Urinary bladder (tissue), 4 donors: ENCODE measurements at places on chromosomes 7 and 10. TPM values are rescaled to one million over a fixed set of nuclear protein-coding genes. Genes with fewer than 3 reads are reported as not detected.

SPDYE6 gene
- not detected for total RNA-seq

WAPL gene
- total RNA-seq: 66.7 TPM

ALOX5 gene
- 25.7 TPM for total RNA-seq

ZFAND4 gene
- total RNA-seq: 19.2 TPM

FBH1 gene
- 65.7 TPM for total RNA-seq

SRGN gene
- total RNA-seq: 67.7 TPM

CYP3A4 gene
- not detected for total RNA-seq

PDZD7 gene
- 0.21 TPM for total RNA-seq

CFAP69 gene
- 19.1 TPM for total RNA-seq

MUC12 gene
- 1.1 TPM for total RNA-seq

MYO1G gene
- 1.8 TPM for total RNA-seq

WDR86 gene
- total RNA-seq: 6.8 TPM

SPOCK2 gene
- 3.2 TPM for total RNA-seq

WBP1L gene
- total RNA-seq: 30.1 TPM

TRIM50 gene
- 0.21 TPM for total RNA-seq

UROS gene
- total RNA-seq: 45.6 TPM

KLF14 gene
- 0.32 TPM for total RNA-seq

AKR1C4 gene
- not detected for total RNA-seq

SAP25 gene
- not detected for total RNA-seq

PRKCQ gene
- total RNA-seq: 3.2 TPM

CPA1 gene
- total RNA-seq: 0.63 TPM

BMPER gene
- total RNA-seq: 18.9 TPM

ABCB1 gene
- 2.4 TPM for total RNA-seq

CTNNA3 gene
- 26.1 TPM for total RNA-seq

ADCYAP1R1 gene
- 4.5 TPM for total RNA-seq

ENKUR gene
- 0.95 TPM for total RNA-seq

CYP26A1 gene
- total RNA-seq: not detected

DLX5 gene
- 0.74 TPM for total RNA-seq

PYROXD2 gene
- 15.0 TPM for total RNA-seq

SCART1 gene
- 3.3 TPM for total RNA-seq

TFAM gene
- total RNA-seq: 30.8 TPM

SVIL gene
- 176 TPM for total RNA-seq

SYT15B gene
- total RNA-seq: 1.8 TPM

SLC25A13 gene
- 30.5 TPM for total RNA-seq

CTAGE8 gene
- total RNA-seq: 0.79 TPM

BAIAP2L1 gene
- total RNA-seq: 4.9 TPM

C10orf62 gene
- total RNA-seq: not detected

NODAL gene
- total RNA-seq: not detected

IFIT3 gene
- 23.4 TPM for total RNA-seq

ADAM12 gene
- 95.0 TPM for total RNA-seq

ZC3HAV1L gene
- total RNA-seq: 37.4 TPM

KCNMA1 gene
- total RNA-seq: 105 TPM

NKX2-3 gene
- total RNA-seq: 0.11 TPM

C10orf67 gene
- total RNA-seq: not detected

ITGB8 gene
- 106 TPM for total RNA-seq

SSMEM1 gene
- not detected for total RNA-seq

PNLIPRP3 gene
- total RNA-seq: not detected

CALML3 gene
- not detected for total RNA-seq
